A549 treated with GW870086 at 1 μM for 4 hours (cell line): ENCODE measurements at places on chromosomes 16 and 17. TPM values are rescaled to one million over a fixed set of nuclear protein-coding genes. Genes with fewer than 3 reads are reported as not detected.

The WFDC1 gene
- total RNA-seq, result 0.22 TPM in 1 of 5 replicates, not detected in the others

The DRC3 gene
- 1.4 to 2.4 TPM (median 1.8 TPM) in 5 replicates for total RNA-seq

The RAC3 gene
- 25.0 to 39.4 TPM (median 34.2 TPM) in 5 replicates for total RNA-seq

The PMFBP1 gene
- 0.05 to 0.37 TPM (median 0.17 TPM) in 4 of 5 replicates, not detected in the other for total RNA-seq

The FBXO39 gene
- not detected in 5 replicates for total RNA-seq

The SCGB1C2 gene
- total RNA-seq, result not detected in 5 replicates

The SULT1A4 gene
- total RNA-seq, result 27.0 to 41.4 TPM (median 31.2 TPM) in 5 replicates

The RAB37 gene
- total RNA-seq, result 1.1 to 1.4 TPM (median 1.3 TPM) in 5 replicates

The CNTD1 gene
- 0.05 to 0.08 TPM (median 0.06 TPM) in 3 of 5 replicates, not detected in the others for total RNA-seq

The BMERB1 gene
- 78.0 to 90.1 TPM (median 82.6 TPM) in 5 replicates for total RNA-seq

The KCNJ16 gene
- 0.10 to 0.39 TPM (median 0.21 TPM) in 5 replicates for total RNA-seq

The CCP110 gene
- 6.1 to 10.3 TPM (median 9.5 TPM) in 5 replicates for total RNA-seq

The PTX4 gene
- not detected in 5 replicates for total RNA-seq

The CD300H gene
- total RNA-seq, result 0.29 to 1.9 TPM (median 0.50 TPM) in 5 replicates

The ZNF469 gene
- 5.9 to 11.2 TPM (median 9.6 TPM) in 5 replicates for total RNA-seq

The SPATA22 gene
- total RNA-seq, result not detected in 5 replicates
